ENCODE measurements at places on chromosomes 2 and 18.

GRCh38 chr2:43605079-43605655 lies 9.3 kb upstream of the THADA start:
- DNase-seq, result no peak

DNA sequence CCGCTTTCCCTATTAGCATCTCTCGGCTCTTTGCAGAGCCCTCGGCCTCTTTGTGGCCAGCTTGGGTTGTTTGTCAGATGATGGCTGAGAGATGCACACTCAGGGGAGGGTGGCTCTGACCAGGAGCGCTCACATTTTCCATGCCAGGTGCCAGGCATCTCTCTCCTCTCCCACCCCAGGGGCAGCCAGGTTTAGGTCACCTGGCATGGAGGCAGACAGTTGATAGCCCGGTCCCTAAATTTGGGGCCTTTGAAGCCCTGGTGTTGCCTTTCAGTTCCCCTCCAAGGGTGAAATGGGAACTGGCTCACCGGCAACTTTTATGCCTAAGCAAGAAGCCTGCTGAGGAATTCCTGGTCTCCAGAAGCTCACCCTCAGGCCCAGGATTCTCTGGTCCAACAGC lies 19.1 kb downstream of the LBH start:
- DNase-seq, result no peak

DNA sequence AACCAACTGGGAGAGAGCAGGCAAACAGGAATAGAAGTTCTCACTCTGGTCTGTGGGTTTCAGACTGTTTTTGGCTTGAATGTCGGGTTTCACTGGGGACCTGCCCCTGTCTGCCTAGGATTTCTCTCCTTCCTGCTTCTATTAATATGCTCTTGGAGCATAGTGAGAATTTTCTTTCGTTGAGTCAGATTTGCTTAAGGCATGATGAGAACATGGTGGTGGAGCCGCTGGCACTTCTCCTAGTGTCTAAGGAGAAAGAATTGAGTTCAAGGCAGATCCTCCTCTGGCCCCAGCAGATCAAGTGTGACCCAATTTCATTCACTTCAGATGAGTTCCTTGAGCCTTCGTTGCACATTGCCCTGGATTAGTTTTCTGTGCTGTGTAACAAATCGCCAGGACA lies 103.9 kb upstream of the HS6ST1 start:
- no peak for DNase-seq

- no peak for DNase-seq
These were observed 167.5 kb downstream of the ARL4C start for GRCh38 chr2:234329202-234329960.

- DNase-seq, result no peak
These were observed 236.8 kb upstream of the FAM98A start for GRCh38 chr2:33835911-33836310.

DNA sequence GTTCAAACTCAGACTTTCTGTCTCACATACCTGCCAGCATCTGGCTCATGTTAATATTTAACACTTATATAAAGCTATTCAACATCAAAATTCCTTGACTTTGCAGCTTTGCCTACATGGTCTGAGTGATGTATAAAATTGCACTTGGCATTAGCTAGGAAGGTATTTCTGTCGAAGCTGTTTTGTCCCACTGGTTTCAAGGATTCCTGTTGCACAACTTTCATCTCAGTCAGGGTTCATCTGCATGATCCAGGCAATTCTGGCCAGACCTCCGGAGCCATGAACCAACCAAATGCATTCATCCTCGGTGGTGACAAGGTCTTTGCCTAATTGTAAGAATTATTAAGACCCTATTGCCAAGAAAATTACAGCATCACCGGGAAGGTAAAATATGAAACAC lies 185.4 kb downstream of the ZEB2 start:
- DNase-seq, result no peak

- no peak for DNase-seq
These were observed 65.6 kb upstream of the RFX8 start for GRCh38 chr2:101540518-101540917.

- peak; percentile 66 for DNase-seq
These were observed 49.5 kb downstream of the C2orf42 start for GRCh38 chr2:70141212-70141901.

- DNase-seq, result no peak
These were observed 1672.7 kb upstream of the TMEFF2 start for GRCh38 chr2:193867454-193867853.

GRCh38 chr2:71154798-71155197 lies 24.4 kb downstream of the MPHOSPH10 start:
- no peak for DNase-seq

DNA sequence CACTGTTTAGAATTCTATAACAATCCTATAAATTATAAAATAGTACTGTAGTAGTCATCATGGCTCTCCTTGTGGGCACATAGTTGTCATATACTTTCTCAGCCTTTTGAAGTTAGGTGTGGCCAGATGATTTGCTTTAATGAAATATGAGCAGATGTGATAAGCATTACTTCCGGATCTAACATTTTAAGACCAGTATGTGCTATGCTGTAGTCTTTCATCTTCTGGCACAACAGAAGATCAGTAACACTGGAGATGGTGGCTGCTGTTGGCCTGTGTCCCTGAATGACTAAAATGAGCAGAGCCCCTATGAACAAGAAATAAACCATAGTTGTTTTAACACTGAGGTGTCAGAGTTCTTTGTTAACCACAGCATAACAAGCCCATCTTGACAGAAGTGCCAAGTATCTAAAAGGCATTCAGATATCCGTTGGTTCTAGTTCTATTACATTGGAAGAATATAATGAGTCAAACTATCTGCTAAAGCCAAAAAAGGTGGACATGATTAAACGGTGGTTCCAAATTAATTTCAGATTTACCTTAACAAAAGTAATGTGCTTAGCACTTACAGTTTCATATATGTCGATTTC lies 6.3 kb downstream of the MEX3C start:
- DNase-seq, result no peak

- no peak for DNase-seq
These were observed 105.6 kb downstream of the HNRNPLL start for GRCh38 chr2:38496927-38497669.

DNA sequence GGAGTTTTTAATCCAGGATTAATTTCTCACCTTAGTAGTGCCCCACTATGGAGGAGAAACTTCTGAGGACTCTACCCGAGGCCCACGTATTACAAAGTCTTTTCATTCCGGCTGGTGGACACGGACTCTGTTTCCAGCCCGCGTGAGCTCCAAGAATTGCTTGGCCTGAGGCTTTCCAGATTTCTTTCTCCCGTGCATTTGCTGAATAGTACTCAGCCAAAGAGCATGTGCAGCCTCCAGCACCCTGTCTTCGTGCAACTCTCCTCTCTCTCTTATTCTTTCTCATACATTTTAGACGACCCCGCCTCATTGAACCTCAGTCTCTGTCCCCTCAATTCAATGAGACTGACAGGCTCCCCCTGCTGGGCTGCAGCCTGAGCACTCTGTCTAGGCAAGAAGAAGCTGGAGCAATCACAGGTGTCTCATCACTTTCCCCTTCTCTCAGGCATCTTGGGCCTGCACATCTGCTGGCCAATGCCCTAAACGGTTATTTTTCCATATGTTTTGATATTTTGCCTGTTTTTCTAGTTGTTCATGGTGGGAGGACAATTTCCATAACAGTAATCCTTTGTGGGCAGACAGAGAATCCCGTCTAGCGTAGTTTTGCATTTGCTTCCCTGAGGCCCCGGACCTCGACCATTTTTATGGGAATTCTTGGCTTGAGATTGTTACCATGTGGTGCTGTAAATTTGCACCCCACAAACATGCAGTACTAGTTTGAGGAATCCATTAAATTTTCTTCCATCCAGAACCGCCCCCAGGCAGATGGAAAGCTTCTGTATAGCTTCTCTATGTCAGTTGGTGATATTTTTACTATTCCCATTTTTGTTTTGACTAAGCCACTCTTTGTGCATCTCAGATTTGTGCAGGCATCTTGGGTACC lies 50.1 kb upstream of the LPIN2 start:
- peak; percentile 63 for DNase-seq

- DNase-seq, result no peak
These were observed 180.4 kb downstream of the TWIST2 start for GRCh38 chr2:239028253-239028619.

All from stimulated activated CD4-positive, alpha-beta T cell treated with anti-CD3 and anti-CD28 coated beads, Interleukin-12 subunit alpha, Interleukin-12 subunit beta, amount 100 ng/mL, for 48 hours (primary cell).